ENCODE measurements at places on chromosomes 7 and 10.

DNA sequence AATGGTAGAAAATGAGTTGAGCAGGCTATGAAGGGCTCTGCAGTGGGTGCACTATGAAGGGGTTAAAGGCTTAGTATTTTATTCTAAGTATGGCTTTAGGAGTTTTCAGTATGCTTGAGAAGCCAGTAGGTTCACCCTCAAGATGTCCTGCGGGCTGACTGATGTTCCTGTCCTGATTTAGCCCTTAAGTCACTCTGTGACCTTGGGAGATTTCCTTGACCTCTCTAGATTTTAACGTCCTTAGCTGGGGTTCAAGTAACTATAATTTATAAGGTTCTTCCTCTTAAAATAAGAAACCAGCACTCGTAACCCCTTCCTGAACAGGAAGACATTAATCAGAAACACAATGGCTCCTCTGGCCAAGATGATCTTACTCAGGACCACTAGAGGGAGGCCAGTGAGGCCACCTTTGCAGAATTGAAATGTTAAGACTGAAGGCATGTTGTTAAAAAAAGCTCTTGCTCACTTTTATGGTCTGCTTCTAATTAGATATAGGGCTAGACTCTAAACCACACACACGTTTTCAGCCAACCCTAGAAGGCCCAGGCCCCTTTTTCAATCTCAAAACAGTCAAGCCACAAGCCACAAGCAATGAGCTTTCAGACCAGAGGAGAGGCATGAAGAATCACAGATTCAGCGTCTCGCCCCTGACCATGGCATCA, 41.9 kb downstream of the CDK1 start:
- no peak for DNase-seq

DNA sequence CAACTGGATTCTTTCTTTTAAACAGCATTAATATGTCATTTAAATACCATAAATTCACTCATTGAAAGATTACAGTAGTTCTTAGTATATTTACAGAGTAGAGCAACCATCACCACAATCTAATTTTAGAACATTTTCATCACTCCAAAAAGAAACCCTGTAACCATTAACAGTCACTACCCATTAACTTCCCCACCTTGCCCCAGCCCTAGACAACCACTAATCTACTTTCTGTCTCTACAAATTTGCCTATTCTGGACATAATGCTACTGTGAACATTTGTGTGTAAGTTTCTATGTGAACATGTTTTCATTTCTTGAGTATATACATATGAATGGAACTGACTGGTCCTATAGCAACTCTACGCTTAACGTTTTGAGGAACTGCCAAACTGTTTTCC, 42.4 kb downstream of the P4HA1 start:
- no peak for DNase-seq

DNA sequence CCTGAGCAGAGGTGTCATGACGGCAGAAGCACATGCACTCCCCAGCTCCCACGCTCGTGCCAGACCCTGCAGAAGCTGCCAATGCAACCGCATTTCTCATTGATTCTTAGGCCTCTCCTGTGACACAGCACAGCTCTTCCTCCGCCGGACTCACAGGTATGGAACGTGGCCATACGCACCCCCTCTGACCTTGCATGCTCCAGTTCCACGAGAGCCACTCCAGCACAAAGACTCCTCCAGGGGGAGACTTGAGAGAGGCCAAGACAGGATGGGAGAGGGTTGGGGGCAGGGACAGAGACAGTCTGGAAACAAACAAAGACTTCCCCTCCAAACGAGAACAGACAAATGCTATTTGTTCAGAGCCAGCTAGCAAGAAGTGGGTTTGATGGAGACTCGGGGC, 124.3 kb upstream of the PPP2R2D start:
- DNase-seq, result no peak

DNA sequence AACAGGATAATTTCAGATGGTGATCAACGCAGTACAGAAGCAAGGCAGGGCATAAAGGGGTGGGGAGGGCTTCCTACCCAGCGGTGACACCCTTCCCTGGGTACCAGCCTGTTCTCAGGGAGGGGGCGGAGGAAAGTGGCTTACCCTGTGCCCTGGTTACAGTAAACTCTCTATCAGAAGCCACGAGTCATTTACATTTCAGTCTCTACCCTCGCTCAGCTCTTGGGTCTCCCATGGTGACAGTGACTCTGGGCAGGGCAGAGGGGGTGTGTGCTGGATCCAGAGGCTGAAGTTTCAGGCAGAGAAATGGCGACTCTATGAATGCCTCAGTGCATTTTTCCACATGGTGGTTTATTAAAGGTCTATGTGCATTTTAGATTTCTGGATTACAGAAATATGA, 107.0 kb downstream of the ADARB2 start:
- DNase-seq, result no peak

DNA sequence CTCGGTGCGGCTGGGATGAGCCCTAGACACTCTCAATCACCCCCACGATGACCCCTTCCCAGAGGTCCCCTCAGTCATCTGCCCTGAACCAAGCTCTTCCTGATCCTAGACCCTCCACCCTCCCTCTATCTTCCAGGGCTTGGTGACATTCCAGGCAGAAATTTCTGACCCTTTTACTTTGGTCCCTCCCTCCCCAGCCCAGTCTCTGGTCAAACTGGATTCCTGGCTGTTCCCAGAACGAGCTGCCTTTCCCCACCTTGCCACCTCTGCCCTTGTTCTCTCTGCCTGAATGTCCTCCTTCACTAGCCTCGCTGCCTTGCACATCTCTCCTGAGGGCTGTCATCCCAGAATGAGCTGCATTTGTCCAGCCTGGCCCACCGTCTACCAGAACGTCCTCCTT, 1.3 kb upstream of the CLDN4 start:
- no peak for DNase-seq

- DNase-seq, result no peak
These were observed 105.7 kb downstream of the GRB10 start for GRCh38 chr7:50676740-50677637.

- DNase-seq, result peak; percentile 39
These were observed 18.7 kb upstream of the ZNF488 start for GRCh38 chr10:47402641-47403301.

DNA sequence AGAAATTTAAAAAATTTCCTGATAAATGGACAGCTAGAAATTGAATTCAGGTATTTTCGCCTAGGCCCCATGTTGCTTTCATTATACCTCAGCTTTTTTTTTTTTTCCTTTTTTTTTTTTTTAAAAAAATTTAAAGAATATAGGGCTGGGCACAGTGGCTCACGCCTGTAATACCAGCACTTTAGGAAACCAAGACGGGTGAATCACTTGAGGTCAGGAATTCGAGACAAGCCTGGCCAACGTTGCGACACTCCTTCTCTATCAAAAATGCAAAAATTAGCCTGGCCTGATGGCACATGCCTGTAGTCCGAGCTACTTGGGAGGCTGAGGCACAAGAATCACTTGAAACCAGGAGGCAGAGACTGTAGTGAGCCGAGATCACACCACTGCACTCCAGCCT, 334.0 kb downstream of the SORCS1 start:
- DNase-seq, result no peak

DNA sequence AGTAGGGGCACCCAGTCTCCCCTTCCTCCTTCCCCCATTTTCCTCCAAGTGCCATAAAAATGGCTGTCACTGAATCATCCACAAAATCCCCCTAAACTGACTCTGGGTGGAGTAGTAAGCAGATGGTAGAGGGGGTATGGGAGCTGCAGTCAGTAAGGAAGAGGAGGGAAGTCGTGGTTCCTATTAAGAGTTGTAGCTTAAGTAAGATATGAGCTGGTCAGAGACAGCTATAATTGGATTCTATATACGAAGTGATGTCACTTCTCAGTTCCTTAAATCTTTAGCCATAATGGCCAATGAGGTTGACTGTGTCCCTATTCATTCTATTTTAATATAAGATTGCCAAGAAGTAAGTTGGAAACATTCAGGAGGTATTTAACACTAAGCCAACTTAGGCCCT, 131.7 kb downstream of the SLC16A9 start:
- no peak for DNase-seq

DNA sequence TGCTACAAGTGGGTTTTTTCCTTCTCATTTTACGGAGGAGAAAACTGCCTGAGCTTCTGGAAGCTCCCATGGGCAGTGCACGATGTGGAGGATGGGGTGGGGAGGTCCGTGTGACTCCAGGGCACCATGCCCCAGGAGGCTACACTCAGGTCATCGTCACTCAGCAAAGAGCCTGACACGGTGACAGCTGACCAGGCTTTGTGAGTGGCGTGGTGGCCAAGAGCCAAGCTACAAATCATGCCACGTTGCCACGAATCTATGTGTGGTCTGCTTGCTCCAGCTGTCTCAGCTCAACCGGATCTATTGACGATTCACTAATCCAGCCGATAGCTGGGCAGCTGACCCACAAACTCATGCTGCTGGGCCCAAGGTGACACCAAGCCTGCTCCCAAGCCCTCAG, 27.6 kb upstream of the C10orf71 start:
- DNase-seq, result no peak

DNA sequence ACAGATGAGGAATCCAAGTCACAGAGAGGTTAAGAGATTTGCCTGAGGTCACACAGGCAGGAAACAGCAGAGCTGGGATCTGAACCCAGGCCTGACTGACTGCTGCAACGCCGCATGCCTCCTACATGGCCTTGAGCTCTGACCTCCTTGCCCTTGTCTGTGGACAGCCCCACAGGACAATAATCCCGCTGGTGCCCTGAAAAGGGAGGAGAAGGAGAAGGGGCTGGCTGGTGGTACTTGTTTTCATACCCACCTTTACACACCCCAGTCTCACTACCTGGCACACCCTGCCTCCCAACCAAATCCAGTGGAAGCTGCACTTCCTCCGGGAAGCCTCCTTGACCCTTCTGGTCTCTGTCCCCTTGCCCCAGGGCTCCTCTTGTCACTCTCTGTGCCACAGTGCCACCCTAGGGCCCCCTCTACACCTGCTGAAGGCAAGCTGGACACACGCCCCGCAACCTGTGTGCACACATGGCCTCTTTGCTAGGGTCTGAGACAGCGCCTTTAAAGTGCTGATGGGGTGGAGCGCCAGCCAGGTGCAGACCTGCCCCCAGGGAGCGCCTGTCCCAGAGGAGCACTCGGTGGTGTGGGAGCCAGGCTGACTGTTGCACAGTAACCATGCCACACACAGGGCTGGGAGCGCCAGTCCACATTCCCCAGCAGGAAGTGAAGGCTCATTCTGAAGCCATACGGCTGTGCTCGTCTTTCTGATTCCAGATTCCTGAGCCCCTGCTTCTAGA, 38.6 kb downstream of the ZCCHC24 start:
- DNase-seq, result no peak

DNA sequence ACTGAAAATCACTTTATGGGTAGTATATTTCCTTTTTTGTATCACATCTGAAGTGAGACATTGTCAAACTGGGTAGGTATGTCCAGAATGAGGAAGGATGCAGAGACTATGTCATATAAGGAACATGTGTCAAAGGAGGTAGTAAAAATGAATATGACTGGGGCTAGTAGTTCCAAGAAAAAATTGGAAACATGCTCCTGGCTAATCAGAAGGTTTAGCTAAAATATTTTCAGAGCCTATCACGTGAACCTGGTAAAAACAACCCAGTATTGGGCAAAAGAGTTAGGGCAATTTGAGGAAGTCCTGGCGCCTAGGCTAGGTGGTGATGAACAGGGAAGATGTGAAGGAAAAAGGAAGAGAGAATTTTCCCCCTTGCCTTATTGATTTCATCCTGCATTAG, 26.4 kb downstream of the ENTPD1 start:
- DNase-seq, result no peak

- DNase-seq, result no peak
These were observed 140.7 kb upstream of the AOAH start for GRCh38 chr7:36865019-36865418.

Measured in neuronal stem cell (in vitro differentiated cells).